ENCODE measurements at places on chromosomes 2 and 18.

- DNase-seq = no peak
Measured at GRCh38 chr2:143850084-143850483, 669.8 kb downstream of the ZEB2 start.

GRCh38 chr2:127158614-127159290 is 51.8 kb upstream of the BIN1 start:
- DNase-seq = no peak

DNA sequence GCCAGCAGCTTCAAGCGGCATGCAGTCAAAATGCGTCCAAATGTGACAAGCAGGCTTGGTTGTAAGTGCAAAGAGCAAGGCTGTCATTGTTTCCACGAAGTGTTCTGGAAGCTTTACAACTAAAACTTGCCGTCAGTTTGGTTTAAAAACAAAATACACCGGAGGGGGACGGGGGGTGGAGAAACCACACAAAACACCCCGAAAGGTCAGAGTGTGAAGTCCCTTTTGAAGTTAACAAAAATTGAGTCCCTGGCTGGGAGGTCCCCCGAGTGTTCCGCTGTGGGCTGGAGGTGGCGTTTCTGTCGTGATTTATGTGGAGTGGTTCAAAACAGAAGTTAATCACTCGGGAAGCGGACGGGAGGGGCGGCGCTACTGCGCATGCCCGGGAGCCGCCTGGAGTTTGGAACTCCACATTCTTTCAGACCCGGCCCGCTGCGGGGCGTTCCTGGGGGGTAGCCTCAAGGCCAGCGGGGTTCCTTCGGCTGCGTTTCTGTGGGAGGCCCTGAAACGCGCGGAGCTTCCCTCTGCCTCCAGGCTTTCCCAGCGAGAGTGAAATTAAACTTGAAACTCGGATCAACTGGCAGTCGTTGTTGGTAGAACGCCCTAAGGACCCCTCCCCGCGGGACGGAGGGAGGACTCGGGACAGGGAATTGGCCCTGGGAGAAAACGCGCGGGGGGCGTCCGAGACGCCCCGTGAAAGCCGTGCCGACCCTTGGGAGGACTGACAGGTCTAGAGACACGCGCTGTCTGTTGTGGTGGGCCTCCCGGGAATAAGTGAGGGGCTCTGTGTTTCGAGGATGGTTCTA is 1.4 kb downstream of the TGIF1 start:
- peak; percentile 77 for DNase-seq

GRCh38 chr2:132407784-132408183 is 8.8 kb upstream of the GPR39 start:
- DNase-seq = no peak

GRCh38 chr2:143152637-143153036 is 23.4 kb downstream of the ARHGAP15 start:
- no peak for DNase-seq

- no peak for DNase-seq
Measured at GRCh38 chr2:62658891-62659290, 46.6 kb upstream of the EHBP1 start.

DNA sequence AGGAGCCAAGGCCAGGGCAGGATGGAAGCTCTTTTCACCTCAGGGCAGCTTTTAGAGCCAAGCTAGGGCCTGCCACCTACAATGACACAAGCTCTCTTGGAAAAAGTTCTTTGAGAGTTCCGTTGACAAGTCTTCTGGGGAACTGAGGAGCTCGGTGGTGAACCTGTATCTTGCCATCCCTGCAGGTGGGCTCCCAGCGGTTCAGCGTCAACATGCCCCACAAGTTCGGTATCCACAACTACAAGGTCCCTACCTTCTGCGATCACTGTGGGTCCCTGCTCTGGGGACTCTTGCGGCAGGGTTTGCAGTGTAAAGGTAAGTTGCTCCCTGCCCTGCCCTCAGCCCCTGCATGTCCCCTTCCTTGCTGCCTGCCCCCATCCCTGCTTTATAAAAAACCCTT is 312.8 kb upstream of the EPAS1 start:
- no peak for DNase-seq

DNA sequence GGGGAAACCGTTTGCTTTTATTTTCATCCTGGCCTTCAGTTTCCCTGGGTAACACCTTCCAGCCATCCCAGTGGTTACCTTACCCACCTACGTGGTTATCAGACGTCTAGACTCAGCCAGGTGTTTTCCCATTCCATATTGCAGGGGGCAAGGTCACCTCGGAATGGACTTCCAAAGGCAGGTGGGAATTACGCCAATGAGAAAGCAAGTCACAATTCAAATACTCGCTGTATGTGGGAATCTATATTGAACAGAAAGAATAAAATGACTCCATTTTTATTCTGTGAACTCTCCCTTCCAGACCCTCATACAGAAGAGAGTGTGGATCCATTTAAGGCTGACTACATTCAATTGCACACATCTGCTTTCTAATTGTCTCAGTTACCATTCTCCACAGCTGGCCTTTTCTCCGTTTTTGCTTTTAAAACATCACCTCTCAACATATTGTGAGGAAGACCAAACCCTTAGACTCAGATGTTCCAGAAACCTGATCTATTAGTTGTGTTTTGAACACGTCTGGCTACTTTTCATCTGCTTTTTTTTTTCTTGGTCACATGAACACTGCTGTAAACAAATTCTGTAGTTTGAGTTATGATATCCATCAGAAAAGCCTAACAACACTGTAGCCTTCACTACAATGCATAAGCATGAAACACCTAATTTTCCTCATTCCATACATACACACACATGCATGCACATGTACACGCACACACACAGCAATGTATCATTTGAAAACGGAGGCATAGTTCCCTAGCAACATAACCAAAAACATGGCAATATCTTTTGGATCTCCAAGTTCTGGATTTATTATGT is 59.8 kb downstream of the BCL2 start:
- DNase-seq = no peak

GRCh38 chr2:240643811-240644150 is 18.5 kb downstream of the GPR35 start:
- DNase-seq = no peak

All from stimulated activated CD4-positive, alpha-beta T cell treated with anti-CD3 and anti-CD28 coated beads, Interleukin-15, amount 100 ng/mL, for 1 hour (primary cell).